ENCODE measurements at places on chromosomes 5 and 9.

DNA sequence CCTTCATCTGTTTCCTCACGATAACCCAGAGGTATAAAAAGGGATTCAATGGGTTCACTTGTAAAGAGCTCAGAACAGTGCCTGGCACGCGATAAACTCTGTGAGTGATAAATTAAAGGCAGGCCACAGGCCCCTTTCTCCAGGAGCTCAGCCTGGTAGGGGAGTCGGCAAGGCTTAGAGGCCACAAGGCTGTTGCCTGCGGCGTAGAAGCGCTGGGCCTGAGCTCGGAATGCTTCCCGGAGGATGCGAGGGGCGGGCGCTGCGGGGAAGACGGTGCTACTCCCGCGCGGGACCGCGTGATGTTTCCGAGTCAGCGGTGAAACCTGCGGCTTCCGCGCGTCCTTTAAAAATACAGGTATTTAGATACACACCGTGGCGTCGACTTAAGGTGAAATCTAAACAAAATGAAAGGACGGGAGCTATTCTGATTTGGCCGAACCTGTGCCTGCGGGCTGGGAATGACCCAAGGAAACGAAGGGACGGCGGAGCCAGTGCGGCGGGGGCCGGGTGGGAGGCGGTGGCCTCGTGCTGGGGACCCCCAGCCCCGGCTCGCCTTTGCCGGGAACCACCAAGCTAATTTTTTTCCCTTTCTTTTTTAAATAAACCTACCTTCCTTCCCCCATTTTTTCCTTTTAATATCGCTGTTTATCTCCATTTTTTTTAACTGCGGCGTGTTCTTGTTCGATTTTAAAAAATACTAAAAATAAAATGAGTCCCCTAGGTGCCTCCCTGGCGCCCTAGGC is 6.2 kb downstream of the NKX2-5 start:
- DNase-seq = no peak

GRCh38 chr5:92401-93220 is 643 bp downstream of the PLEKHG4B start:
- DNase-seq = no peak

DNA sequence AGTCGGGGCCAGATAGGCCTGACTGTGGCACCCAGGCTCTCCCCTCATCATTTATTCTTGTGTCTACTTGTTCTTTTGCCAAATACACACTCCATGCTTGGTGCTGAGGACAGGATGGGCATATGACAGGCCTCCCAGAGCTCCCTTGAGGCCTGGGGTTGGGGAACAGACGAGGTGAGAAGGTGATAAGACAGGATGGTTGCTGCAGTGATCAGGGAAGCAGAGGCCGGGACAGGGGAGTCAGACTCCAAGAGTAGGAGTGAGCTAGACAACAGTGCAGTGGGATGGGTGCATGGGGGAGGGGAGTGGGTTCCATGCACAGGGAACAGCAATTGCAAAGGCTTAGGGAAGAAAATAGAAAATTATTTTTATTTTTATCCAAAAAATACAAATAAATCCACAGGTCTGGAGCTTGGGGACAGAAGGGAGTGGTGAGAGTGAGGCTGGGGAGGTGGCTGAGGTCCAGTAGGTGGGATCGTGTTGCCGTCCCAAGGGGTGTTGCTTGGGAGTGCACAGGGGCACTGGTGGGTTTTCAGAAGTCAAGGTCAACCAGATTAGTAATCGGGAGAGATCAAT is 3.4 kb upstream of the AMBP start:
- DNase-seq = no peak

GRCh38 chr5:174392892-174393291 is 331.5 kb upstream of the MSX2 start:
- no peak for DNase-seq

DNA sequence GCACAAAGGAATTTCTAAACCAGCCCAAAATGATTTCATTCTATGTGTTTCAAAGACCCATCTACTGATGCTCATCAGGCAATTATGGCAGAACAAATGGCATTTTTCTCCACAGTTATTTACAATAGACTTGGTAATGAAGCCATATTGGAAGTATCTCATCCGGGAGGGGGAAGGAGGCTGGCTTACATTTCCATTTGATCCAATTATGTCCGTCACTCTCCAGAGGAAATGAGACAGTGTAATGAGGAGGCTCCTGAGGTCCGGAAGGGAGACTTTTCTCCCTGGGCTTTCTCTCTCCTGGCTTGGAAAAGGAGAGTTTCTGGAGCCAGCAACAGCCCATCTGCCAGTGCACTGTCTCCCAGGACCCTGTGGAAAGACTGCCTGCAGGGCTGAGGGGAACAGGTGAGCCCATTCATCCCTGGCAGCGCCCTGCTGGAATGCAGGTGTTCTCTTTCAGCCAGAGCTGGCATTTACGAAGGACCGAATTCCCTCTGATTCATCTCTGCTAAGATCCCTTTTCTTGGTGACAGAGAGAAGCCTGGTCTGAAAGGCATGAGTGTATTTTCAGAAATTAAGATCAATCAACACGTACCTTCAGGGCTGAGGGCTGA is 54.9 kb upstream of the SAP30L start:
- no peak for DNase-seq

DNA sequence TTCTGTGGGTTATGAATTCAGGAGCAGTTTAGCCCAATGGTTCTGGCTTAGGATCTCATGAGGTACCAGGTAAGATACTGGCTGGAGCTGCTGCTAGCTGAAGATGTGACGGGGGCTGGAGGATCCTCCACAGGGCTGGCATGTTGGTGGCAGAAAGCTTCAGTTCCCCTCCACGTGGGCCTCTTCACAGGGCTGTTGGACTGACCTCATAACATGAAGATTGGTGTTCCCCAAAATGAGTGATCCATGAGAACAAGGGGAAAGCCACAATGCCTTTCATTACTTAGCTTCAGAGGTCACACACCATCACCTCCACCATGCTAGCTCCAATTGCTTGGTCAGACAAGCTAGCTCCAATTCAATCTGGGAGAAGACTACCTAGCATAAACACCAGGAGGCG is 8.5 kb upstream of the S100Z start:
- DNase-seq = no peak

DNA sequence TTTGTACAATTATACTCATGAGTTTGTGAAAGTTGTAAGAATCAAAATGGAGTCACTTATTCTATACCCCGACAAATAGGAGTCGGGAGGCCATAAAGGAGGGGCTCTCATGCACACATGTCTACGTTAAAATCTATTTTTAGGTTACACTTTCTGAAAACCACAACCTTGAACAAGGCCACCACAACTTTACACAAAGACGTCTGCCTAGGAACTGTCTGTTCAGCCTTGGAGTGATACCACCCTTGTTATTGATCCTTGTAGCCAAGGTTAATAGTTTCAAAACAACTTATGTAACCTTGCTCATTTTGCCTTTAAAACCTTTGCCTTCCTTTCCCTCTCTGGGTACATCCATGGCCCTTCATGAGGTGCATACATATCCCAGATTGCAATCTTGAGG is 4.1 kb upstream of the NDFIP1 start:
- DNase-seq = no peak

GRCh38 chr5:124612023-124612422 is 134.4 kb downstream of the ZNF608 start:
- no peak for DNase-seq

Data from hypothalamus (tissue), 51 donors.